ENCODE measurements at places on chromosomes 6 and 20. TPM values are rescaled to one million over a fixed set of nuclear protein-coding genes. Genes with fewer than 3 reads are reported as not detected.

- DNase-seq = peak; percentile 95
Measured at GRCh38 chr6:150403458-150404246, 34.8 kb downstream of the IYD start.

GRCh38 chr6:148401571-148401970 lies 58.9 kb downstream of the SASH1 start:
- no peak for DNase-seq

FKBP1A gene
- 68.6 TPM for total RNA-seq

- no peak for DNase-seq
Measured at GRCh38 chr6:121086876-121087275, 247.4 kb downstream of the TBC1D32 start.

DNA sequence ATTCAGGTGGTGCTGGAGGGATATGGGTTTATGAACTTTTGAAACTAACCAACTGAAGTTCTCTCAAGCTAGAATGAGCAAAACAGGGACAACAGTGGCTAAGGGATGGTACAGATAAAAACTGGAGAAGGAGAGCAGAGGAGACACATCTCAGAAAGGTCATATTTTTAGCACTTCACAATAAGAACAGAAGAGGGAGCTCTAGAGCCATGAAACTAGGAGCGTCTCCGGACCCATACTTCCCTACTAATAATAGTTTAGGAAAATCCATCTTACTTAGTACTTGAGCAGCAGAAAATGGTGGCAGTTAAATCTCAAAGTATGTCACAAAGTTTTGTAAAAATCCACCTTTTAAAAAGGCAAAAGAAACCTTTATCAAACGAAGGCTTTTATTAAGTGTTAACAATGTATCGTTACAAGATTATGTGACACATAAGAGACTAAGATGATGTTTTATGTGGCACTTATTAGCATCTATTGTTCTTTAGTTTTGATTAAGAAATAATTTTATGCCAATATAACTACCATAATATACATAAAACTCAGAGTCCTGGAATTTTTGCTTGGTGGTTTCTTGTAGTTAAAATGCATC lies 278.6 kb downstream of the TBC1D32 start:
- DNase-seq = peak; percentile 43

DNA sequence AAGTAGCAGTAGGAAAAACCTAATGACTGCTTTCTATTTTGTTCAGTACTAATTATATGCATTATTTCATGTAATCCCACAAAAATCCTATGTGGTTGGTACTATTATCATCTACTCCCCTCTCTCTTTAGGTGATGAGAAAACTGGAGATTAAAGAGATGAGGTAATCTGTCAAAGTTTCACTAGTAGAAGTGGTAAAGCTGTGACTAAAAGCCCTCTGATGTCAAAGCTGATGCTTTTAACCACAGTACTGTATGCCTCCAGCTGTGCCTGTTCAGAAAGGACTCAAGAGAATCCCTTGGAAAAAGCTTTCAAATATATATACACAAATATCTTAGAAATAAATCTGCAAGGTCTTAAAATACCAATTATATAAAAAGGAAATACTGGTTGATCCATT lies 38.0 kb downstream of the PHIP start:
- DNase-seq = no peak

DNA sequence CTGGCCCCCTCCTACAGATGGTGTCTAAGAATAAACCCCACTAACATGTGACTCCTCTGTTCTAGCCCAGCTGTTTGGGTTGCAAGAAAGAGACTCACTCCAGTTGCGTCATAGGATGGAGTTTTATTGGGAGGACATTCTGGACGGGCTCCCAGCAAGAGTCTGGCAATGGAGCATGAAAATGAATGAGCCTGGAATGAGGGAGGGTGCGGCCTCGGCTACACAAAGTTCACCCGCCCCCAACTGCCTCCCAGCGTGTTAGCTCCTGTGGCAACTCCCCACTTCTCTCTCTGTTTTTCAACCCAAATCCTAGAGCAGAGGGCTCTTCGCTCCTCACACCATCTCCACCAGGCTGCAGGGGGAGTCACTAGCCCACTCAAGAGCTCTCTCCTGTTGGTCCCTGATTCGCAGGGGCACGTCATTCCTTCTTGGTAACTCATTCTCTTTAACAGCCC lies 5.1 kb upstream of the ADAM33 start:
- peak; percentile 98 for DNase-seq

- DNase-seq = no peak
Measured at GRCh38 chr20:49892260-49892659, 23.1 kb downstream of the SPATA2 start.

ARMH2 gene
- not detected for total RNA-seq

BCKDHB gene
- total RNA-seq = 12.5 TPM

GRCh38 chr6:166803471-166803870 lies 152.9 kb downstream of the RNASET2 start:
- peak; percentile 25 for DNase-seq

POU3F2 gene
- 1.4 TPM for total RNA-seq

DNA sequence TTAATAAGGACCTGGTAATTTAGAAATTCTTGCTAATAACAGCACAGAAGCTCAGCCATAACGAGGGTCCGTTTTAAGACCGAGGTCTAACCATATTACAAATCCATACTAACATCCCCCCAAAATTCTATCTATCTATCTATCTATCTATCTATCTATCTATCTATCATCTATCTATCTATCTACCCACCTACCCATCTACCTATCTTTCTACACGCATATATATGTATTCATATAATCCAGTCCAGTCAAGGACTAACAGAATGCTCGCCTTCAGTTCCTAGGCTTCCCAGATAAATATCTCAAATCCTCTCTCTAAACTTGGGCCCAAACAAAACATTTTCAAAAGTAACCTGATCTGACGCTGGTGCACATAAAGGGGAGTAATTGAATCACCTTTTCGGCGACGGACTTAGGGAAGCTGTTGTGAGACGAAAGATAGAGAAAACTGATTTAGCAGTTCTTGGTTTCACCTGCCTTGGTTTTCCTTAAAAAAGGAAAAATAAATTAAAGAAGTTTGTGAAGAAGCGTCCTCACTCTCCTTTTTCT lies 14.5 kb downstream of the HMGN4 start:
- DNase-seq = no peak

GRCh38 chr6:122800906-122801305 lies 11.8 kb downstream of the SMPDL3A start:
- no peak for DNase-seq

- DNase-seq = peak; percentile 28
Measured at GRCh38 chr6:13586603-13587542, 12.5 kb downstream of the SIRT5 start.

PNLDC1 gene
- not detected for total RNA-seq

- DNase-seq = no peak
Measured at GRCh38 chr6:127737768-127738167, 160.8 kb downstream of the C6orf58 start.

DNA sequence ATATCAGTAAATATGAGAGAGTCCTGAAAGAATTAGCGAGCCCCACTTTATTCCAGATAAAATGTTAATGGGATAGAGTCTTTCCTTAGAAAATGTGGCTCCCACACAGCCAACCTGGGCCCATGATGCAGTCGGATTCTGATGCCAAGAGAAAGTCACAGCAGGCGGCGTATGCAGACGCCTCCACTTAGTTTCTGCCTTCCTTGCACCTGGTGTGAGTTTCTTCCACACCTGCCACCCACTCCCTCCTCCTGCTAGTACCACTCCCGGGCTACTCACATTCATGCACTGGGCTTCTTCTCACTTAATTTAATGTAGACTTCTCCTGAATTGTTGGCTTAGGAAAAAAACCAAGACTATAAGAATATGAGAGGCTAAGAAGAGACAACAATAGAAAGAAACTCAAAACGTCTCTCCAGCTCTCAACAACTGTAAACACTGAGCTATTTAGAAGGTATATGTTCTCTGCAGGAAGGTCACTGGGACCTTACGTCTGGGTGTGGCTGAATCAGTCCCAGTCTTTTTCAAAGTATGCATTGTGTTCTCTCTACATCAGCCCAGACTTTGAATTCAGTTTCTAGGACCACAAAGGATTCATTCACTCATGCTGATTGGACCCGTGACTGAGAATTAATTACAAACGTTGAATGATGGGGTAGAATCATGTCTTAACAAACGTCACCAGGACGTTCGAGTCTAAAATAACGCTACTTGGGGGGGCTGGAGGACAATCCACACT lies 70.4 kb downstream of the GCNT2 start:
- DNase-seq = no peak

SLC32A1 gene
- total RNA-seq = 6.3 TPM

DNA sequence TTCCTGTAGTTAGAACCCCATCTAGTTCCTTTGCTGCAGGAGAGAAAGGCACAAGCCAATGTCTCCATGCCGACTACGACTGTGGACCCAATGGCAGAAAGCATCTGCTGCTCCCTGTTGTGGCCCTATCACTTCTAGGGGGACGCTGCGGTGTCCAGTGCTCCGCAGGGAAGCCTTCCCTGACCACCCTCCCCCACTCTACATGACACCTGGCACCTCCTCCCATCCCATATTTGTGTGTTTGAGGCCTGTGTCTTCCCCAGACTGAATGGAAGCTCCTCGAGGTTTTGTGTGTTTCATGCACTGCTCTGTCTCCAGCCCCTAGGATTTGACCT lies 159.5 kb downstream of the DTNBP1 start:
- DNase-seq = no peak

DNA sequence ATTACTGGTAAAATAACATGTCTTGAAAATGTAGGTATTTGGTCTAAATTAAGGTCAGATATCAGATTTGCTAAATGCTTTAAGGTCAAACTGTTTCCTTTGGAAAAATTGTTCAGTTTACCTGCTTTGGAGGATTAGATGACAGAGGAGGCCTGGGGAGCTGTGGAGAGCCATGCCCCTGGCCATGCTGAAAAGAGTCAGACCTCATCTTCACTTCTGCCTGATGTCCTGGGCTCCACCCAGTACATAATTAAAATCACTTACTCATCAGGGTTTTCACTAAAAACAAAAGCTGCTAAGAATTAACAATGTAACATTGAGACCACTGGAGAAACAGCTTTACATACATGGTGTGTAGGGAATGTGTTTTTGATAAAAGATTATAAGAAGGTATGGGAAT lies 60.8 kb upstream of the UNC93A start:
- no peak for DNase-seq

DNA sequence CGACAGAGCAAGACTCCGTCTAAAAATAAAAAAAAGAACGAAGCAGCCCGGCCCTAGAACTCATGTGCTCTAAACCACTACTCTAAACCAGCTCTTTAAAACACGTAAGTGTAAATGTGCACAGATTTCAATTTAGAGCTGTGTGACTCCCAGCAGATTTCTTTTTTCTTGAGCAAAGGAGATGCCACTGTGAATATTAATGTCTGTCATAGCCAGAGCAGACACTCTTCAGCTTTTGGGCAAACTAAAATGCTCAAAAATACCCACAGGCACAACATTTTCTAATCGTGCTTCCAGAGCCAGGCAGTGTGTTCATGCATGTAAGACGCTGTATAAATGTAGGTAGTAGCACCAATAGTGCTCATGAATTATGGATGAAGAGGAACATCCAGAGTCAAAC lies 218.9 kb upstream of the PLCB4 start:
- peak; percentile 36 for DNase-seq

FOXF2 gene
- total RNA-seq = 0.96 TPM

DNA sequence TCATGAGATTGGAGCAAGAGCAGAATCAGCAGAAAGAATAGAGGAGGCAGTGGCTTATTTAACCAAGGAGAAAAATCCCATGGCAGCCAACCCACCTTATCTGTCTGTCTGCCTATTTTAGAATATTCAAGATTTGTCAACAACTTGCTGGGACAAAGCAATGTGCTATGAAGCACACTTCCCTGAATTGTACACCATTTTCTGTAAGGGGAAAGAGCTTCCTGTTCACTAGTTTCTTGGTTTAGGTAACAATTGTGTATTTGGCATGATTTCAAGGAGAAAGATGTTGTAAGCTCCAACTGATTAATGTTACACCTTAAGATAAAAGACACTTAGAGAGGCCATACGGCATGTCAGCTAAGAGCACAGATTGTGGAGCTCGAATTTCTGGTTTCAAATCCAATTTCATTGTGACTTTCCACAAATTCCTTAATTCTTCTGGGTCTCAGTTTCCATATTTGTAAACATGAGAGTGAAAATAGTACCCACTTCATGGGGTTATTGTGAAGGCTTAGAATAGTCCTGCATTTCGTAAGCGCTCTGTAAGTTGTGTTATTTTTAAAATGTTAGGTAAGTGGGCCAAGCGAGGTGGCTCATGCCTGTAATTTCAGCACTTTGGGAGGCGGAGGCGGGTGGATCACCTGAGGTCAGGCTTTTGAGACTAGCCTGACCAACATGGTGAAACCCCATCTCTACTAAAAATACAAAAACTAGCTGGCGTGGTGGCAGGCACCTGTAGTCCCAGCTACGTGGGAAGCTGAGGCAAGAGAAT lies 4.8 kb upstream of the MUC22 start:
- DNase-seq = no peak

GRCh38 chr6:170114956-170115855 lies 175.7 kb downstream of the DLL1 start:
- DNase-seq = no peak

CDH26 gene
- total RNA-seq = 7.9 TPM

SIRPB2 gene
- 16.9 TPM for total RNA-seq

DNA sequence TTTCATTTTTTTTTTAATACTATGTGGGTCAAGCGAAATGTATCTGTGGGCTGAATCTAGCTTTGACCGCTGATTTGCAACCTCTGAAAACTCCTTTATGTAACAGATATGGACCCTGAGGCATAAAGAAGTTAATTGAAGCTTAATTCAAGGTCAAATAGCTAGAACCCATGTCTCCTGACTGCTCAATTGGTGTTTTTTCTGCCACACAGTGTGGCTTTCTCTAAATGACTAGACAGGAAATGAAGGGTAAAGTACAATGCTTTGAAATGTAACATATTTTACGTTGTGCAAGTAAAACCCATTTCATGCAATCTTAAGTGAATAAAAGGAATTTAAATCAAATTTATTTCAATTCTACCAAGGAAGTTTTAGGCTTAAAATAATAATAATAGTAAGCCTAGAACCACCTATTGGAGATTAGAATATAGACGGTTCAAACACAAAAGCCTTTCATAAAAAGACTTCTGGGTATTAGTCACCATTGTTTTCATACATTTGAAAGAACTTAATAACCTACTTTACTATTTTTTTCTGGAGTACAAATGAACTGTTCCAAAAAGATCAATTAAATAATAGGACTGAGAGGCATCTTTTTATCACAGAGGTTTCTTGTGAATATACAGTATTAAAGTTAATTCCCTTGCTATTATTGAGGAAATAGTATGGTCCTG lies 279.8 kb downstream of the EPHA7 start:
- no peak for DNase-seq

DNA sequence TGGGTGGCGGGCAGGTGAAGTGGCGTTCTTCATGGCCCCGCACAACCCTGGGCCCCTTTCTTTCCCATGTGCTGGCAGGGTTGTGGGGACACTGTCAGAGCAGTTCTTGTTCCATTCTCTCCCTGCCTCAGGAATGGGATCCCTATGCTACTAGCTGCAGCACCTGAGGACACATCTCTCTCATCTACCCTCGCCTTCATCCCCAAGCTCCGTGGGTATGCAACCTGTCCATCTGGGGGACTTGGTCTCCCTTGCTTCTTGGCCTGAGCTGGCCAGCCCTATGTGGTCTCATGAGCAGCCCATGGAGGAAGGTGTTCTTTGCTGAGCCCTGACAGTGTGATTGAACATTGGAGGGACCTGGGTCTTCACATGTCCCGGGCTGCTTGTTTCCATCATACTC lies 24.2 kb downstream of the CST9L start:
- DNase-seq = no peak
